ENCODE measurements at places on chromosomes 2 and 18.

DNA sequence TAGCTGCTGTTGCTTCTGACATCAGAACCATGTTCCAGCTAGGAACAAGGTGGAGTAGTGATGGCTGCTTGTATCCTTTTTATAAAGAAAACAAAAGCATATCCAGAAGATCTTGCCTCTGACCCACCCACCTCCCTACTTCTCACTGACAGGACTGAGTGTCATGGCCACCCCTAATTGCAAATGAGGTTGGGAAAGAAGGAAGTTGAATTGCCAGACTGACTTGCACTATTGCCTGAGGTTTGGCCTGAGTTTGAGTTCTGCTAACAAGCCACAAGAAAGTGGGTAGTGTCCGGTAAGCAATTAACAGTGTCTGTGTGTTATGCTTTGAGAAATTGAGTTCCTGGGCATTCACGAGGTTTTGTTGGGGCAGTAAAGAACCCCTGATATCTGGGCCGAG is 22.8 kb downstream of the SGPP2 start:
- no peak for DNase-seq

GRCh38 chr2:43255296-43255910 is 29.0 kb upstream of the ZFP36L2 start:
- DNase-seq, result no peak

- no peak for DNase-seq
These were observed 286.0 kb downstream of the ZEB2 start for GRCh38 chr2:144233733-144234541.

- no peak for DNase-seq
These were observed 59.9 kb upstream of the CERS6 start for GRCh38 chr2:168396131-168396530.

GRCh38 chr18:79816981-79817606 is 19.4 kb downstream of the KCNG2 start:
- DNase-seq, result no peak

- DNase-seq, result no peak
These were observed 296.5 kb downstream of the MTX2 start for GRCh38 chr2:176565641-176566323.

- peak; percentile 67 for DNase-seq
These were observed 149.4 kb downstream of the TNS1 start for GRCh38 chr2:217853301-217853881.

- DNase-seq, result no peak
These were observed 39.4 kb upstream of the GALR1 start for GRCh38 chr18:77210249-77210648.

- no peak for DNase-seq
These were observed 153.2 kb upstream of the MYO3B start for GRCh38 chr2:170024721-170025120.

DNA sequence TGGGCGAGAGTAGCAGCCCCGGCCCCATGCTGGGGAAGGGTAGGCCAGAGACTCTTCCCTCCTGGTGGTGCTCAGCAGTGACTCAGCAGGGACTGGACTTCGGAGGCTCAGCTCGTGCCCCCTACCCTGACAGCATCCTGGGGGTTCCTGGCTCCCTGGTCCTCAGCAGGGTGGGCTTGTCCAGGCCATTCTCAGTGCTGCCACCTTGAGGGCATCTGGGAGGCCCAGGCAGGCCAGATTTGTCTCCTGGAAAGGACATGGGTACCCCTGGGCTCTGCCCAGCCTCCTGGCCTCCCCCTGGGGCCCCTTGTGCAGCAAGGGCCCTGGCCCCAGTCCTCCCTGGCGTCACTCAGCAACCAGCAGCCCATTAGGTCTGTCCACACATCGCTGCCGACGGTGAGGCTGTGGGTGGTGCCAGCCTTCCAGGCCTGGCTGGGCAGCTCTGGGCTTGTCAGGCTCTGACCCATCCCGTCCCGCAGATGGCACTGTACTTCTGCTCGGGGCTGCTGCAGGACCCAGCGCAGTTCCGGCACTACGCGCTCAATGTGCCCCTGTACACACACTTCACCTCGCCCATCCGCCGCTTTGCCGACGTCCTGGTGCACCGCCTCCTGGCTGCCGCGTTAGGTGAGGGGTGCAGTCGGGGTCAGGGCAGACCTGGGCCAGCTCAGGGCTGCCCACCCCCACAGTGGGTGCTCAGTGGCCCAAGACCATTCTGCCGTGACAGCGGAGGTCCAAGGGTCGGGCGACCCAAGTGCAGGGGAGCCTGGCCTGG is 45.0 kb upstream of the ALPP start:
- DNase-seq, result no peak

DNA sequence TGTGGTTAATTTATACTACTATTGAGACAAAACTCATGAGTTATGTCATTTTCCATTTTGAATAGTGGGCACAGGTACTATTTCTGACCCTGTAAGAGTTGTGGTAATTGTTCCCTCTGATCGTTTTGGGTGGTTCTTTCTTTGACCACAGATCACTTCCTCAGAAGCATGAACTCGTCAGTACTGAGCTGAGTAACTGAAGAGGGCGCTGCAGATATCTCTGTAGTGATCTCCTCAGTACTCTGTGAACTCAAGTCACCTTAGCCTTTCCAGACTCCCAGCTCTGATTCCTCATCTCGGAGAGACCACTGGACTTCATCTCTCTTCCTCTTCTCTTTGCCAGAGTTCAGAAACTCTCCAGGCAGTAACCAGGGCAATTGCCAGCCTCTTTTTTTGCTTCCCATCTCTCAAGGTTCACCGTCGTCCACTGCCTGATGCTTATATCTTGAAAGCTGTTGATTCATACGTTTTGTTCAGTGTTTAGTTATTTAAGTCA is 9.4 kb upstream of the IL1RL1 start:
- DNase-seq, result peak; percentile 13

DNA sequence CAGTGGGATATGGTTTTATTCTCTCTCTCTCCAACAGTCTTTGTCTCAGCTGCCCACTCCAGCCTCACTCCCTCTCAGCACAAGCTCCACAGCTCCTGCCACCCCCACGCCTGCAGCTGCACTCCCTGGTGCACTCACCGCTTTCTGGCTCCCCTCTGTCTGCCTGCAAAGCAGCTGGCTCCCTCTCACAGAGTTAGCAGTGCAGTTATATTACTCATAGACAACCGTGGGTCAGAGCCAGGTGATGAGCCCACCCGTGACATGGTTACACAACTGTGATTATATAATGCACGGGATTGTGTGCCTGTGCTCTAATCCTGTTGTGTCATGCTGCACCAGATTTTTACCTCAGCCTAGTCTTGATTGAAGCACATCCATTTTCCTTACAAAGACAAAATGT is 276.9 kb upstream of the CHAC2 start:
- DNase-seq, result peak; percentile 45

DNA sequence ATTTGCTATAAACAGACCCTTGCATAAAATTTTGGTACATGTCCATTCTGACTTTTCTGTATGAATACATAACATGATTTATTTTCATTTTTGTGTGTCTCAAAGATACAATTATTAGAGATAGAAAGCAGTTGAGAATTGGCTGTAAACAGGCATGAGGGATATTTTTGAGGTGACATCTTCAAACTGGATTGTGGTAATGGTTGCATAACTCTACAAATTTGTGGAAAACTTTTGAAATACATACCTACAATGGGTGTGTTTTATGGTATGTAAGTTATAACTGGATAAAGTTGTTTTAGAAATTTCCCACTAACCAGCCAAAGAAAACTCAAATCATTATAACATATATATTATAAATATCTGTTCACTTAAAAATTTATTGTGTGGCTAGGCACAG is 39.6 kb downstream of the GREB1L start:
- no peak for DNase-seq

DNA sequence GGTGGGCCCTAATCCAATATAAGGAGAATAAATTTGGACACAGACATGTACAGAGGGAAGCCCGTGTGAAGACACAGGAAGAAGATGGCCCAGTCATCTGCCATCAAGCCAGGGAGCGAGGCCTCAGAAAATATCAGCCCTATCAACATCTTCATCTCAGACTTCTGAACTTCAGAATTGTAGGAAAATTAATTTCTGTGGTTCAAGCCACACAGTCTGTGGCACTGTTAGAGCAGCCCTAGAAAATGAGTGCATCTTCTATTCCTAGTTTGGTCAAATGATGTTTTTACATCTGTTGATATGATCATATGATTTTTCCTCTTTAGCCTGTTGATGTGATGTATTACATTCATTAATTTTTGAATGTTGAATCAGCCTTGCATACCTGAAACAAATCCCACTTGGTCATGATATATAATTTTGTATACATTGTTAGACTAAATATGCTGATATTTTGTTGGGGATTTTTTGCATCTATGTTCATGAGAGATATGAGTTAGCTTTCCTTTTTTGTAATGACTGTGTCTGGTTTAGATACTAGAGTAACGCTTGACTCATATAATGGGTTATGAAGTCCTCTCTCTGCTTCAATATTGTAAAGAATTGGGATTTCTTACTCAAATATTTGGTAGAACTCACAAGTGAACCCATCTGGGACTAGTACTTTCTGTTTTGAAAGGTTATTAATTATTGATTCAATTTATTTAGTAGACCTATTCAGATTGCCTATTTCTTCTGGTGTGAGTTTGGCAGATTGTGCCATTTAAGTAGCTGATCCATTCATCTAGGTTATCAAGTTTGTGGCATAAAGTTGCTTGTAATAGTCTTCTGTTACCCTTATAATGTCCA is 451.4 kb downstream of the EIPR1 start:
- no peak for DNase-seq

DNA sequence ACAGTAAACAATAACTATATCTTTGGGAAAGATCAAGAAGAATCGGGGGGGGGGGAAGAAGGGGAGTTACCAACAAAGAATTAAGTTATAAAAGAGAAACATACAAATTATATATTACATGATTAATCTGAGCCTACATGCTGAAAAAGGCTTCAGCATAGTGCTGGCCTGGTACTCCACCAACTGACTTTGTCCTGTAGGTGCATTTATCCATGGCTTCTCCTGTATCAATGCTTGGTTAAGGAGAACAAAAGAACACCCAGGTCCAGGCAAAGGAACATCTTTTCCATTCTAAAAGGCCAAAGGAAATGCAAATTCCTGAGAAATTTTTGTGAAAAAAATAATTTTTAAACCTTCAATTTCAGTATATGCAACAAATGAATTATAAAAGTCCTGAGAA is 24.2 kb downstream of the RPRD1A start:
- DNase-seq, result no peak

GRCh38 chr2:152730591-152731333 is 12.3 kb downstream of the ARL6IP6 start:
- no peak for DNase-seq

GRCh38 chr2:158212301-158212700 is 110.6 kb downstream of the UPP2 start:
- no peak for DNase-seq

GRCh38 chr2:99806758-99807157 is 316.9 kb upstream of the REV1 start:
- peak; percentile 20 for DNase-seq

DNA sequence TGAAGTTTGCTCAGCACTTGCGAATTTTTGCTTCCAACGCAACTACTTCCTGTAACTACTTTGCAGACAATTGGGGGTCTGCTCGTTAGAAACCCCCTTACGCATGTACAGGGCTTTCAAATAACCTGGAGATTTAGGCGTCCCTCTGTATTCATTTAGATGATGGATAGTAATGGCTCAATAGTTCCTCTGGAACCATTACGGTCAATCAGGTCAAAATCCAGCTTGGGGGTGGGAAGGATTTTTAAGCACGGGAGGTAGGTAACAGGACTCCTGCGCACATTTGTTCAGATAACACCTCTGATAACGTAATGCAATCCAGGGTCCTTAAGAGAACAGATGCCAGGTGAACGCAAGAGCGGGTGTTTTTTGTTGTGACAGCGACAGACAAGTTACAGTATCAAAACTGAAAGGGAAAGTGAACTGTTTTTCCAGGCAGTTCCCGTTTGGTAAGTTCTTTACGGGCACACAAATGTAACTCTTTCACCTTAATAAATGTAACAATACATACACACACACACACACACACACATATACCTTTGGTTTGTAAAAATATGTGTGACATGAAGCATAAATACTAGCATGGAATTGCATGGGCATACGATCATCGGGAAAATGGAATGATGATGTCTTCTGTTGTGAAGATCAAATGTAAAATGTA is 3.8 kb upstream of the OSR1 start:
- DNase-seq, result no peak

GRCh38 chr2:172427256-172427989 is at the start of gene ITGA6:
Gene ITGA6, plus strand, starts transcription at chr2:172427586.
- no peak for DNase-seq

DNA sequence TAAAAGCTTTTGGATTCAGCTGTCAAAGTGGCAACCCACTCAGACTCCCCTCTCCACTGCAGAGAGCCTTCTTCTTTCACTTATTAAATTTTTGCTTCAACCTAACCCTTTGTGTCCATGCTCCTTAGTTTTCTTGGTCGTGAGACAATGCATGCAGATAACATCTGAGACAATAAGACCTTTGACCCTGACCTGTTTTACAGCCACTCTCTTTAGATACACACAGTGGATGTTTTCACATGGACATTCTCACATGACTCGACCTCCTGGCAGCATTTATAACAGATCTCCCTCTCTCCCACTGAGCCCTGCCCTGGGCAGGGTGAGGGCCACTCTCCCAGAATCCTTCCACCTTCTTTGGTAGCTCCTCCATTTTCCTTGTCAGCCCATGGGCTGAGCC is 30.4 kb upstream of the IL36G start:
- DNase-seq, result no peak

GRCh38 chr2:25226827-25227226 is 58.4 kb upstream of the POMC start:
- DNase-seq, result no peak

DNA sequence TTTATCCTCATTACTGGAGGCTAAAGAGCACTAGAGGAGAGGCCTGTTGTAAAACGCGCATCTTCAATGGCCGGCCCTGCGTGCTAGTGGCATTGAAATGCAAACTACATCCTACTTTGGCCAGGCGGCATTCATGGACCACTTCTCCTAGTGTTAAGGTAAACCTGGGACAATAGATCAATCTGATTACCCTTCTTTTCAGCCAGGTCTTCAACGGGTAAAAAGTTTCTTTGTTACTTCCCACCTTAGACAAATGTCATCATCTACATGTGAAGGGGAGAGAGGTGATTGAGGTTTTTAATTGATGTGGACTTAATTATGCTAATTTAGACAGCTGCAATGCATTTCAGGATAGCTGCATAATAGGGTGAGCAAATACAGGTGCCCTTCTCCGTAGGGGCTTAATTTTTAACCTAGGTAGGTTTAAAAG is 628.0 kb downstream of the ZEB2 start:
- no peak for DNase-seq

- DNase-seq, result no peak
These were observed 115.3 kb downstream of the BCL2L11 start for GRCh38 chr2:111236025-111236424.

DNA sequence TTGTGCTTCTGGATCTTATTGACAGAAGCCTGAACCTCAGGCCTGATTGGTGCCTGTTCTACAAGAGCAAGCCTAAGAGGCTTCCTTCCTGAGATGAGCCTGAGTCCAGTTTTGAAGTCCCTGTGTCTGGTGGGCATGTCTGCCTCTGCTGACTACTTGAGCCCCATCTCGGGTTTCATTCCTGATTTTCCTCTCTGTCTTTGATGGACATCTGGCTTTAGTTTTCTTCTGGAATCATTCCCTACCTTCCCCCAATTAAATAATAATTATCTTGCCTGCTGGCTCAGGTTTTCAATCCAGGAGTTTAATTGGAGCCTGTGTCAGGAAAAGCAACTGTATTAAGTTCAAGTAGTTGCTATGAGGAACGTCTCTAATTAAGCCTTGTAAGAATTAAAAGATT is 135.5 kb upstream of the MC4R start:
- no peak for DNase-seq

- peak; percentile 79 for DNase-seq
These were observed 70.6 kb downstream of the NRP2 start for GRCh38 chr2:205752924-205753323.

- no peak for DNase-seq
These were observed 1.4 kb downstream of the FZD5 start for GRCh38 chr2:207768168-207768865.
